ENCODE measurements at places on chromosomes 6 and 20.

DNA sequence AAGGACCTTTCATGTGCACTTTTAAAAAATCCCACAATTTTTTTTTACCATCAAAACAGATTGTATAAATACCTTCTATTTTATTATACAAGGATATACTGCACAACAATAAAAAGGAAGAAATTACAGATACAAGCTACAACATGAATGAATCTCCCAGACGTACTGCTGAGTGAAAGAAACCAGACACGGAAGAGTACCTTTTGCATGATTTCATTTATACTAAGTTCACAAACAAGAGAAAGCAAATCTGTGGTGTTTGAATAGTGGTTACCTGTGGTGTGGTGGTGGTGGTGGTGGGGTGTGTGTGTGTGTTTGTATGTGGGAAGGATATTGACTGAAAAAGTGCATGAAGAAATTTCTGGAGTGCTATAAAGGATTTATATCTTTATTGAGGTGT is 6.8 kb upstream of the PLCB4 start:
- no peak for DNase-seq

- DNase-seq: no peak
Observed at GRCh38 chr6:29763491-29764289, 40.5 kb downstream of the HLA-F start.

GRCh38 chr6:160764847-160765246 is 62.8 kb downstream of the PLG start:
- DNase-seq: no peak

GRCh38 chr6:159646733-159647132 is 46.3 kb downstream of the SOD2 start:
- no peak for DNase-seq

GRCh38 chr20:4721719-4722118 is at the start of gene PRND:
Gene PRND (plus strand): TSS chr20:4721909. CDS start chr20:4724552, 2,643 bp downstream.
- no peak for DNase-seq

GRCh38 chr6:85252552-85252951 is 197.3 kb upstream of the NT5E start:
- no peak for DNase-seq

- no peak for DNase-seq
Observed at GRCh38 chr20:43513372-43513930, 6.0 kb downstream of the L3MBTL1 start.

GRCh38 chr6:41708856-41709255 is 26.6 kb downstream of the TFEB start:
- no peak for DNase-seq

DNA sequence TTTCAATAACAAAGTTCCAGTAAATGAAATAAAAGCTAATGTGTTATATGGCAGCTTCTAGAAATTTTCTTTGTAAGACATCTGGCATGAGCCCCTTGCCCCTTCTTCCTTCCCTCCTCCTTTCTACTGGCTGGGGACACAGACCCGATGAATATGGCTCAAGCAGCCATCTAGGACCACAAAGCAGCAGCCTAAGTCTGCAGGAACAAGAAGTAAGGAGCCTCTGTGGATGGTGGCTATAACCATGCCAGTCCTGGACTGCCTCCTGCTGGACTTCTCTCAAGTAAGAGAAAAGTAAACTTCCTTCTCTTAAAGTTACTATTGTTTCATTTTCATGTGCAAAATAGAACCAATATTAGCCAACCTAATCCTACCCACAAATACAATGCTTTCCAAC is 114.9 kb upstream of the DST start:
- DNase-seq: no peak

GRCh38 chr6:89581689-89582088 is 56.9 kb downstream of the LYRM2 start:
- DNase-seq: no peak

- DNase-seq: no peak
Observed at GRCh38 chr20:44552950-44553908, 29.1 kb upstream of the PKIG start.

DNA sequence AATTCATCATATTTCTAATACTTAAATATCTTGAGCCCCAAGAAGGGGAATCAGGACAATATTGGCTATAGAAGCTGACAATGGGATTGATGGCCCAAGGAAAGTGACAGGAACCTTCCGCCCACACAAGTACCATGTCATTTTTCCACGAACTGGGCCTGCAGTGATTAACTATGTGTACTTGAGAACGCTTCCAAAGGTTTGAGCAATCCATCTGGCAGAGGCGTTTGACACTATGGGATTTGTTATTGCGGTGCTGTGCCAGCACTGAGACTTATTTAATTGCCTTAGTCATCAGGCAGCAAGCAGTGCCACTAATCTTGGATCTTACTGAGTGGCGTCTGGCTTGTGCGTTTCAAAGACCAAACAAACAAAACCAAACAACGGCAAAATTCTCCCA is 135.6 kb upstream of the UST start:
- no peak for DNase-seq

GRCh38 chr6:165635965-165636364 is 27.1 kb downstream of the PDE10A start:
- no peak for DNase-seq

- DNase-seq: no peak
Observed at GRCh38 chr6:1364791-1365190, 24.6 kb upstream of the FOXF2 start.

GRCh38 chr6:113350461-113350860 is 506.7 kb upstream of the MARCKS start:
- DNase-seq: no peak

GRCh38 chr20:40797425-40797824 is 108.4 kb upstream of the MAFB start:
- DNase-seq: no peak

DNA sequence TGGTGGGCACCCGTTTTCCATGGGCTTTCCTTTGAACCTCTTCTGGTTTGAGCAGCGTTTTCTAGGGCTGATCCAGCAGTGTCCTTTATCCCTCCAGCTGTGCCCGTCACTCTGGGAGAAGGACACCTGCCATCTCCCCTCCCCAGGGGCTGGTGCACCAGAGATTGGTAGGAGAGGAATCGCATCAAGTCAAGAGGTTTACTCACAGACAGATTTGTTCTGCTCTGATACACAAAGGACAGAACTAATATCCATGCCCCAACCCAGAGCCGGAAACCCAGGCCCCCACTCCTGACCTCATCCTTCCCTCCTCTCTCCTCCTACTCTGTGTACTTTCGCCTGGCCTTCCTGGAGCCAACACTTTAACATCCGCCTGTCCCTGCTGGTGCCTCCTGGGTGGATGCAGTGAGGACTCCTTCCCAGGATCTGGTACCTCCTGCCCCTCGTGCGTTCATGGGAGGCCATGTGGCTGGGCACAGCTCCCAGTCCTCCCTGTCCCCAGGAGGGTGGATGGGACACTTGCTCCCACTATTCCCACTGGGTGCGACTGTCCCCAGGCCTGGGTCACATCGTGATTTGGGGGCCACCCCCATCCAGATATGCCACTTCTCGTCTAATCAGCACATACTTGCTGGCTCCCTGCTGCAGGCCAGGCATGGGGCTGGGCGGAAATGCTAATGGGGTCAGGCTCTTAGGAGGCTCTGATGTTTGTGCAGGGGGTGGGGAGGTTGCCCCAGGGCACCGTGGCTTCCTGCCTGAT is 286.3 kb downstream of the CDH4 start:
- no peak for DNase-seq

DNA sequence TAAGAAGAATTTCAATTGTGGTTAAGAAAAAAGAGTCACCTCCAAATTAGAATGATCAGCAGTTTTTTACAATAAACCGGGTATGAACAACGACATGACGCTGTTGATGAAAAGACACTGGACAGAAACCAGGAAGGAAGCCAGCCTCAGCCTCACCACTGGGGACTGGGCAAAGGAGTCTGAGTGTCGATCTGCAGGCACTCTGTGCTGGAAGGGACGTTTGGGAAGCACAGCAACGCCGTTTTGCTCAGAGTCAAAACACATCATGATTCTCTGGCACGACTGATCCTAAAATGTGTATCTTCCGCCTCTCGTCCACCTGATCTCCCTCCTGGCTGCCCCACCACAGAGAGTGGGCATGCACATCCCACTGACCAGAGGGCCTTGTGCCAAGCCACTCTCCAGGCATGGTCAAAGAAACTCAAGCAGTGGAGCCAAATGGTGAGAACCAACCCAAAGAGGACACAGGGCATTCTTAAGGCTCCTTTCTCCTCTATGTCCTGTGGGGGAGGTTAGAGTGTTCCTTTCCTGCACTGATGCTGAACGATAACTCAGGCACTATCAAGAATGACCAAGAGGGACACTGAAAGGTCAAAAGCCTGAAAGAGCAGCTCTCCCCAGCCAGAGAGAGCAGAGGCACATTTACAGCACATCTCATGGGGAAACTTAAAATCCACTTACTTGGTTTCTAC is 68.8 kb downstream of the AGPAT4 start:
- DNase-seq: no peak

DNA sequence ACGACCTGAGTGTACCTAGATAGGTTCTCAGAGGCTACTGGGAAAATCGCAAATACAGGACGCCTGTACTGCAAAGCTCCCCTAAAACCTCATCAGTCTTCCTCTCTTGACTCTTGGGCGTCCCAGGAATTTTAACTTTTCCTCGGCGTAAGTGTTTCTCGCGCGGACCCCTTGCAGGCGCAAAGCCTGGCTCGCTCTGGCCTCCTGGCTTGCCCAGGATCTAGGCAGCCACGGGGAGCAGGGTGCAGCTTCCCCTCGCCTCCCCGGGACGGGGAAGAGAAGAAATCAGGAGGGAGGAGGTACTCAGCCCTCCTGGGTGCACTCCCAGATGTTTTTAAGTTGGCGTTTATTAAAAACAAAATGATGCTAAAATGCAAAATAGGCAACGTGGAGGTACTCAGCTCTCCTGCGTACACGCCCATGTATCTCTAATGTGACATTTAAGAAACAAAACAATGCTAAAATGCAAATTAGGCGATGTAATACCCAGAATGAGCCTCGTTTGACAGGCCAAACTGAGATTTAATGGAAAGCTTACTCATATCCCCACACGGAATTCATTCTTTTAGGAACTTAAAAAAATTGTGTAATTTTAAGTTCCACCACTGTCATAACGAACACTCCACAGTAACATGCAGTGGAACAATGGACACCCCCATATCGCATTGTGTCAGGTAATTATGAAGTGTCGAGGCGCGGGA is 1.6 kb upstream of the SOBP start:
- DNase-seq: no peak

DNA sequence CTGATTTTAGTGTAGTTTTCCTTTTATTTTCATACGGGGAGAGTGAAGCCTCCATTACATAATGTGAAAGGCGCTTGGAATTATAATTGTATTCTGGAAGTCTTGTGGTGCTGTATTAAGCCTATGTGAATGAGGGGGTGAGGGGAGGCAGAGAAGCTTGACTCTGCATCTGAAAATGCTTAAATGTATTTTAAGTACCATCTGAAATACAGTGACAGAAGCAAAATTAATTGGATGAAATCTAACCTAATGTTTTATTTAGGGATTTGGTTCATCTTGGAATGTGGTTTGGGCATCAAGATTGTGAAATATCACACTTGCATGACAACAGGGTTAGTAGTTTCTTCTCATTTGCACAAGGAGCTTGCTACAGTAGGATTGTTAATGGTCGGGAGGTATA is 41.2 kb downstream of the TMEM200A start:
- no peak for DNase-seq

GRCh38 chr6:14470101-14470500 is 352.5 kb downstream of the CD83 start:
- DNase-seq: no peak

DNA sequence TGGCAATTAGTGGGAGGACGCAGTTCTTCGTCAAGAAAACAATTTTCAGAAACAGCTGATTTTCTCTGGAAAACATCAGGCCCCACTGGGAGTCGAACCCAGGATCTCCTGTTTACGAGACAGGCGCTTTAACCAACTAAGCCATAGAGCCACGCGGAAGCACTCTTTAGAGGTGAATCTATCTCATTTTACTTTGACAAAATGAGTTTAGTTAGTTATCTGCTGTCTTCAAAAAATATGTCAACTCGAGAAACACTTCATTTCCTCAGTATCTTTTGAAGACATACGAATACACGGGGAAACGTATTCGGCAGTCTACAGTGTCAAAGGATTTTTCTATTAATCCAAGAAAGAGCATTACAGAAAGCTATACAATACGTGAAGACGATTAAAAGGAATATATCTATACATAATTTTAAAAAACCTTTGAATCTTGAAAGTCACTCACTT is 26.7 kb downstream of the GPX6 start:
- no peak for DNase-seq

All from NCI-H187 treated with DMSO at 0.1 percent for 48 hours (cell line).